ENCODE measurements at places on chromosomes 3 and 15.

DNA sequence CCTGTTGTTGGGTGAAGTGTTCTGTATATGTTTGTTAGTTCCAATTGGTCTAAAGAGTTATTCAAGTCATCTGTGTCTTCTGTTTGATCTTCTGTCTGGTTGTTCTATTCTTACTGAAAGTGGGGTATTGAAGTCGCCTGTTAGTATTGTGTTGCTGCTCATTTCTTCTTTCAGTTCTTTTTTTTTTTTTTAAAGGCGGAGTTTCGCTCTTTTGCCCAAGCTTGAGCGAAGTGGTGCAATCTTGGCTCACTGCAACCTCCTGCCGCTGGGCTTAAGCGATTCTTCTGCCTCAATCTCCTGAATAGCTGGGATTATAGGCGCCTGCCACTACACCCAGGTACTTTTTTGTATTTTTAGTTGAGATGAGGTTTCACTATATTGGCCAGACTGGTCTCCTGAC, 23.5 kb downstream of the PFN2 start:
- DNase-seq = no peak

- peak; percentile 20 for DNase-seq
These were observed 325 bp downstream of the ALCAM start for GRCh38 chr3:105367063-105367405.

GRCh38 chr3:132570016-132570415, 27.1 kb upstream of the ACKR4 start:
- DNase-seq = no peak

- no peak for DNase-seq
These were observed 16.4 kb downstream of the PIK3CB start for GRCh38 chr3:138818185-138818860.

DNA sequence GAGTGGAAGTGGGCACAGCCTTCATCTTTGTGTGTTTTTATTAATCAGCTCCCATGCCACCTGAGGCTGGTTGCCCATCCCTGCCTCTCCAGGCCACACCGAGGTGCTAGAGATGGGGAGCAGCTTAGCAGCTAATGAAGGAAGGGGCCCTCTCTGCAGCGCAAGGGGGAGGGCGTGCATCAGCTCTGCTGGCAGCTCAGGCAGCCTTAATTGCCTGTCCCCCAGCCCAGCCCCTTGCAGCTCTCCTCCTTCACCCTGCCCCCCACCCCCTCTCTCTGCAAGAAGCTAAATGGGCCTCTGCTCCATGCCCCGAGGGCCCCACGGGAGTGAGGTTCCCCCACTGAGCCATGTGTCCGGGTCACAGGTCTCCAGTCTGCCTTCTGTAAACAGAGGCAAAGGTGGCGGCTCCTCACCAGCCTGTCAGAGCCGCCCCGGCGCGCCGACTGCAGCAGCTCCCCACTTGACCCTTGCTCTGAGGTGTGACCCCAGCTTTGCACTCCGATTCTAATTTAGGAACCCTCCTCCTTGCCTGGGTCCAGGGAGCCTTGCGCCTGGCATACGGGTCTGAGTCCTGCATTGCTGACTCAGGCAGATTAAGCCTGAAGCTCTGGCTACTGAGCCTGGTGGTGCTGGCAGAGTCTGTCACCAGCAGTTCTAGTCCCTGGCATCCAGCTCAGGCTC, 27.9 kb upstream of the NTRK3 start:
- no peak for DNase-seq

GRCh38 chr15:98899272-98900021, 108.1 kb downstream of the PGPEP1L start:
- no peak for DNase-seq

DNA sequence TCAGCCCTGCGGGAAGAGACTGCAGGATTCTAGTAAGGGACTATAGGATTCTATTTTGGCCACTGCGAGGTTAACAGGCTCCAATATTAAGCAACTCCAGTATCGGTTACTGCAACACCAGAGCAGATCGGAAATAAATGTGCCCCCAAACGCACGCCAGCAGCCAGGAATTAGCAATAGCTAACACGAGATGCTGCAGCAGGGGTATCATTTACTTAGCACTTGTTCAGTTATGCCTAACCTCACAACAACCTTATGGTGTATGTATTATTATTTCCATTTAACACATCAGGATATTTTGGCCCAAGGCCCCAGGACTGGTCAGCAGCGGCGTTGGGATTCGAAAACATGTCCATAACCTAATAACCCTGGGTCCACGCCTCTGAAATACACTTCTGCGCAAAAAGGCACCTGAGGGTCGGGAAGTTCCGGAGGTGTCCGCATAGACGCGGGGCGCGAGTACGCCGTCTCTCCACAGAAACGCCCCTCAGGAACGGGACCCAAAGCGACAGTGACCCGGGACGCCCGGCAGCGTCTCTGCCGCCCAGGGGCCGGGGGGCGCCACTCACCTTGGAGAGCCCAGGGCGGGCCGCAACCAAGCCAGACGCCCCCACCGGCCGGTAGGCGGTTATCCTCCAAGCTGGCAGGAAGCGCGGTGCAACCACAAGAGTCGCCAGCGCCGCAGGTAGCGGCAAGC, 681 bp downstream of the PIK3CB start:
- peak; percentile 62 for DNase-seq

DNA sequence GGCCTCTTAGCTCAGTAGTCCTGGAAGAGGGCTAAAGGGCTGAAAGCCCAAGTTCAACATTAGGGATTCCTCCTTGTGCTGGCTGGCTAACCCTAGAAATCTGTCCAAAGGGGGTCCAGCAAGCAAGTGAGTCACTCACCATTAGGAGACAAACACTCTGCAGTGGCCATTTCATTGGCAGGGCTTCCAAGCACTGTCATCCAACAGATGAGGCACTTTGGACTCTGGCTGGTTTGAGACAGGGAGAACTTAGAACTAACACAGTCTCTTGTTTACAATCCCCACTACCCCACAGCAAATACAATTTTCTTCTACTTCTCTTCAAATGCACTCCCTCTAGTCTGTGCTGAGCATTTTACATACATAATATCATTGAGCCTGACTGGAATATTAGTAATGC, 10.1 kb upstream of the WNT5A start:
- no peak for DNase-seq

DNA sequence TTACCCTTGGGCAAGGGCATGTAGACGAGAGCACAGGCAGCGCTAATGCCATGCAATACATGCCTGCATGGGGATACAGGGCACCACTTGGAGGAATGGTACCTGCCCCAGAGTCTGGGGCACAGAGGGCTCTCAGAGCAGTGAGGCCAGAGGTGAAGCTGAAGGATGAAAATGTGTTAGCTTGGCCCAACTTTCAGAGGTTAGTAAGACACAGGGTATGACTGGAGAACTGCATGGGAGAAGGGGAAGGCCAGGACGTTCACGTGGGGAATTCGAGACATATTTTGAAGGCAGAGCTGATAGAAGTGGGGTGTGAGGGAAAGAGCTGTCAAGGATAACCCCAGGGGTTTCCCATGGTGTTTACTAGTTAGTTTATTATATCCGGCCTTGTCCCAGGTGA, 19.6 kb downstream of the CSRNP1 start:
- DNase-seq = no peak

DNA sequence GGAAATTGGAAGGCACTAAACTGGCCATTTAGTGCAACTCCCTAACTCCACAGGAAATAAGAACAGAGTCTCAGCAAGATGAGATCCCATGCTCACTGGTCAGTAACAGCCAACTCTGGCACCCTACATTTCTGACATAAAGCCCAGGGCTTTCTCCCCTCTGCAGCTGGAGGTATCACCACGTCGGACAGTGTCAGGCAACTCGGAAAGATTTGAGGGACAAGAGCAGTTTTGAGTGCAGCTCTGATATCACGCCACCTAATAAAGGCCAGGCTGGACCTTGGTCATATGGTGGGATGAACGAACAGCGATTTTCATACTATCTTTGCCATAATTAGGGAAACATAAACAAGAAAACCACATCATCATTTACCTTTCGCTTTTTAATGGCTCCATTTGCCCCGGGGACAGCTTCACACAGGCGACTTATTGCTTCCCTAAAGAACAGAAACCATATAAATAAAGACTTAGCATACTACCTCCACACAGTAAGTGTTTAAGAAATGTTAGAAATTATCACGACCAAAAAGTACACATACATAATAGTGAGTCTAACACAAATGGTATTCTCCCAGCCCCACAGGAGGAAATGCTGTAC, 12.5 kb downstream of the EID1 start:
- no peak for DNase-seq

- DNase-seq = no peak
These were observed 87.7 kb downstream of the DNASE1L3 start for GRCh38 chr3:58122936-58123700.

- DNase-seq = no peak
These were observed 167.0 kb downstream of the AKAP13 start for GRCh38 chr15:85547386-85547785.

- DNase-seq = no peak
These were observed 94.3 kb downstream of the UACA start for GRCh38 chr15:70669006-70669602.

DNA sequence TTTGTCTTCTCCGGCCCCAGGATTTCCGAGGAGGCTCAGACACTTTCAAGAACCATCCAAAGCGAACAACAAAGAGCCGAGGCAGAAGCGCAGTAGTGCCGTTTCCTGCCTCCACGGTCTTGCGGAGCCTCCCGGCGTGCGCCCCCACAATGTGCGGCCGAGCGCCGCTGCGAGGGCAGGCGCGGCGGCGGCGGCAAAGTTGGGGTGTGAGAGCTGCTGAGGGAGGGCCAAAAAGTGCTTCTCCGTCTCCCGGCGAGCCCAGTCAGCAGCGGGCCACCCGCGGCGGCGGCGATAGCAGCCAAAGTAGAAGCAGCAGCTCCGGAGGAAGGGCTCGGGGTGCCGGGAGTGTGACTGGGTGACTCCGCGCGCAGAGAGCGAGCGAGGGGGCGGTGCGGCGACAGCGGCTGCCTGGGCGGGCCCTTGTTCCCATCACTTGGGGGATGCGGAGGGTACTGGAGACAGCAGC, 749.1 kb downstream of the ROBO1 start:
- DNase-seq = peak; percentile 44

DNA sequence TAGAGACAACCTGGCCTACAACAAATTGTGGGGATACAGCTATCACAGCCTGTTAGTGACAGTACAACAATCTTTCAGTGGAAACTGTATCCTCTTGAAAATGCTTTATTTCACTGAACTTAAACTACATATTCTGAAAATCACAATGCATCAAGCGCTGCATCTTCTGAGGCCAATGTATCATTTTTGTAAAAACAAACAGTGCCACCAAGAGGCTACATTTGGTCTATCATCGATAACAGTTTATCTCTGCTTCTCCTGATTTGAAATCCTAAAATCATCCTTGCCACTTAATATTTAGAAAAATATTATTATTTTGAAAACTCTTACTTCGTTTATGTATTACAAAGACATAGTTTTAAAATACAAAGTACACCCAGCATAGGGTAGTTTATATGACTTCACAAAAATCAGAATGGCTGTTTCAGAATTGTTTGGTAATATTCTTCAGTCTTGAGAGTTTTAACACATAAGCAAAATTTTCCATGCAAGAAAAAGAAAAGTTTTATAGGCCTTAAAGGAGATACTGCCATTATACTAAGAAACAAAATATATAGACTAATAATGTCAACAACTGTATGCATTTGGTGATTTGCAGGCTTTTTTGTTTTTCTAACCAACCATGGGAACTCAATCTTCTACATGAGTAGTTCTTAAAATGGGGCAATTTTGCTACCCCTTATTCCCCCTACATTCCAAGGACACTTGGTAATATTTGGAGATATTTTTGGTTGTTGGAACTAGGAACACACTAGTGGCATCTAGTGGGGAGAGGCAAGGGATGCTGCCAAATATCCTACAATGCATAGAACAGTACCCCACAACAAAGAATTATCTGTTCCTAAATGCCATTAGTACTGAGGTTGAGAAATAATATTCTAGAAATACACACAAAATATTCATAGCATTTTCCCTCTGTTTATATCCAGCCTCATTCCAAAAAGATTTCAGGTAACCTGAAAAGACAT, 42.3 kb downstream of the WDR72 start:
- no peak for DNase-seq

- no peak for DNase-seq
These were observed 25.3 kb downstream of the PTPN23 start for GRCh38 chr3:47405820-47406761.

GRCh38 chr3:196603683-196604082, 35.2 kb downstream of the FBXO45 start:
- no peak for DNase-seq

- no peak for DNase-seq
These were observed 30.8 kb downstream of the MLH1 start for GRCh38 chr3:37024092-37024491.

DNA sequence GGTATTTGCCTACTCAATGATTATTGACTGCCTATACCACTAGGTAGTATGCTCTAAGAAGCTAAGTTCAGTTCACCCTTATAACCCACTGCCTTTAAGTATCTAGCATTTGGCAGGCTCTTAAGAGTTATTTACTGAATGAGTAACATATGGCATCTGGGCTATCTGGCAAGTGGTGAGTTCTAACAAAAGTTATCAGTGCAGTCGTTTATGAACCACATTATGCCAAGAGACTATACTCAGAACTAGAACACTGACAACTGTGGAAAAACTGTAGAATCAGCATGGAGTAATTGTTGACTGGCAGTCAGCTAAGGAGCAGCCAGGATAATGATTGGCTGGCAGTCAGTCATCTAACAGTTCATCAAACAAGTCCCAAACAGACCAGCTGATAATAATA, 25.8 kb downstream of the RAF1 start:
- DNase-seq = no peak

GRCh38 chr15:84598250-84598649, 2.6 kb upstream of the ZSCAN2 start:
- no peak for DNase-seq

- peak; percentile 22 for DNase-seq
These were observed 2.8 kb downstream of the MAP4 start for GRCh38 chr3:48013288-48013980.

- no peak for DNase-seq
These were observed 526.8 kb upstream of the CCDC54 start for GRCh38 chr3:106850437-106850836.
